ENCODE measurements at places on chromosomes 5 and 9.

DNA sequence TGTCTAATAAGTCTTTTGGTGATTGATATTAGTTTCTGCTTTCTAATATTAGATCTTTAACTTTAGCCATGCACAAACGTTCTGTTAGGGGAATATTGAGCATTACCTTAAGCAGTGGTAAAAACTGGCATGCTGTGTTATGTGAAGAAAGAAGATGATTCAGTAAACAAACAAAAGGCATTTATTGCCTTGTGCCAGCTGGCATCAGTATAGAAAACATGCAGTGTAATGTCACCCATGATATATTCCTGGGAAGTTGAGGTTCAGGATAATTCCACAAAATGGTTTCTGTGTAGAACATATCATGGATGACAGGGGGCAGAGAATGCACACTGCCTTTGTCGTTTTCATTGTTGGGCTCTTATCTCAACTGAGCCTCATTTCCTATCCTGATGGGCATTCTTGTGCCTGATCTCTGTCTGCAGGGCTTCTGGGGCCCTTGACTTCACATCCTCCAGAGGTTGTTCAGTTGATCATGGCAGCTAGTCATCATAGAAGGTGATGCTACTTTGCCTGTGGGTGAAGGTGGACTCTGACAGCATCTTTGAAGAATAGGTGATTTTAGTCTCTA lies 24.2 kb downstream of the LRRTM2 start:
- DNase-seq: no peak

- DNase-seq: no peak
Measured at GRCh38 chr5:170631466-170632195, 127.8 kb downstream of the KCNIP1 start.

GRCh38 chr9:101307524-101308213 lies 77.1 kb downstream of the BAAT start:
- DNase-seq: no peak

GRCh38 chr9:137478613-137478961 lies 19.5 kb upstream of the NSMF start:
- DNase-seq: no peak

DNA sequence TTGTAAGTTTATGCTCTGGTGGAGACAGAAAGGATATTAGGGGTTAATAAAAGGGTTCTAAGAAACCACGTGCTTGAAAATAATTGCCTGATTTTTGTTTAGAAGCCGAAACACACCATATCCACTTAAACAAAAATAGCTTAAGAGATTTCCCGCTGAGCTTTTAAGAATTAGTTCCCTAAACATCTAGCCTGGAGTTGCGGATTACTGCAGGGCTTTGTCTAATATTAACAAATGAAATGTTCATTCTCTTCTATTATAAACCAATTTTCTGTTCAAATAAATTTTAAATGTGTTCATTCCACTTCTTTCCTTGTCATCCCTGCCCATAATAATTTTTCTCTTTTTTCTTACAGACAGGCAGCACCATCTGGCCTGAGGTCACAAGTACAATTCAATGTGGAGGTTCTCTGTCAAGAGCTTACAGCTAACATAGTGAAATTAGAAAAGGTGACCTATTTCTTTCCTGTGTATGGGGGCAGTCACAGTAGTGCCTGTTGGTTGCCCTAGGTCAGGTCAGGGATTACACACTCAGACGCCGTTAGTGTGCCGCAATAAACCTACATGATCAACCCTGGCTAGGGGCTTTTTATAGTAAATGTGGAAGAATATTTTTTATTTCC lies 65.3 kb downstream of the GRAMD2B start:
- no peak for DNase-seq

DNA sequence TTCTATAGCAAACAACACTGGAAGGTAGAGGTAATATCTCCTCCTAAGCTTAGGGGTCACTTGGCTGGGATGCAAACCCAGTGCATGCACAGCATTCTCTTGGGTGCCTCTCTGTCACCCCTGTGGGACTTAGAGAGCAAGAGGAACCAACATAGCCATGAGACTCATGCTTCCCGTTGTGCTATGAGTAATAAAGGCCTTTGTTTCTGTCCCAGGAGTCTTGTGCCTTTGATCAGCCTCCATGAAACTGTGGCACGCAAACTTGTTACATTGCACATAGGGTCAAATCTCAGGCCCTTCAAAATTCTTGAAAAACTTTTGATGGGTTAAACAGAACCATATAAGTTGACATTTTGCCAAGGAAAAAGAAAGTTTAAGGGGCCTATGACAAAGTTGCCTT lies 272.8 kb downstream of the TAF11L14 start:
- DNase-seq: no peak

- no peak for DNase-seq
Measured at GRCh38 chr5:110414360-110414759, 312.1 kb downstream of the TMEM232 start.

All from stimulated activated CD4-positive, alpha-beta T cell treated with anti-CD3 and anti-CD28 coated beads, Interleukin-15, amount 100 ng/mL, for 1 hour (primary cell).